ENCODE measurements at places on chromosomes 11 and 22.
A peak's percentile ranks its signal among the peaks of the same experiment; 100 is the strongest.

DNA sequence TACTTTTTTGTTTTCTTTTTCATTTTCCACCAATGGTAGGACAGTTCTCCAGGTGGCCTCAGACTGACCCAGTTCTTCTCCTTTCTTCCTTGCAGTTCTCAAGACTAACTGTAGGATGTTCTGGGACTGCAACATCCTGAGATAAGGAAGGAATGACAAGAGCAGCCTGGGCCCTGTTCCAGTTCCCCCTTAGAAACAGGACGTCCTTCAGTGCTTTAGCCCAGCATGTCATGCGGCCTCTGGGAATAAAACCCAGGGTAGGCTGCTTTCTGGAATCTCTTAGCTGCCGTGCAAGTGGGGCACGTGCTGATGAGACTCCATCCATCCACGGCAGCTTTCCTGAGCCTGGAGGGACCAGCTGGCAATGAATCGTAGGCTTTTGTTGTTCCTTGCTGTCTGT, 24.0 kb upstream of the CADM1 start:
- H3K4me1 ChIP-seq = peaks cover 14% of the 10 kb centered on the region
- H3K27ac ChIP-seq = no peak overlapping the region

- H3K27me3 ChIP-seq = peaks cover 32% of the 10 kb centered on the region
- H3K4me1 ChIP-seq = no peaks in the 10 kb centered on the region
- peak; percentile 44 for DNase-seq
- no peaks in the 10 kb centered on the region for H3K36me3 ChIP-seq
These were observed 61.0 kb upstream of the THY1 start for GRCh38 chr11:119483881-119484371.

DNA sequence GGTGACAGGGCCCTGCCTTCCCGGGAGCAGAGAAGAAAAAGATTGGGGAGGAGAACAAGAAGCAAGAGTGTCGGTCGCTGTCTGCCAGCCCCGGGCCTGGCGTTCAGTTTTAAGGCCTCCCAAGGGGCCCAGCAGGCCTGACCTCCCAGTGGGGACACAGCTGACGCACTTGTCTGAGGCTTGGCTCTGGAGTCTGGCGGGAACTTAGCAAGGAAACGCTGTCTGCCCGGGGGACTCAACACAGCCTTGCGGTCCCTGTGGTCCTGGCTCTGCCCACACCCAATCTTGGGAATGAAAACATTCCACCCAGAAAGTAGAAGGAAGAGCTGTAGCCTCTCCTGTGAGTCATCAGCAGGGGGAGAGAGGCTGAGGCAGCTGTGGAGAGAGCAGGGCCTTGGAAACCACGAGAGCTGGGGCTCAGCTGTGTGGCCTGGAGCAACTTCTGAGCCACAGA, 54.4 kb downstream of the TRAF6 start:
- peaks cover 18% of the 10 kb centered on the region for H3K4me1 ChIP-seq
- H3K27me3 ChIP-seq = peaks cover 21% of the 10 kb centered on the region
- H3K27ac ChIP-seq = peak overlapping the region; percentile 97
- DNase-seq = peak; percentile 65

DNA sequence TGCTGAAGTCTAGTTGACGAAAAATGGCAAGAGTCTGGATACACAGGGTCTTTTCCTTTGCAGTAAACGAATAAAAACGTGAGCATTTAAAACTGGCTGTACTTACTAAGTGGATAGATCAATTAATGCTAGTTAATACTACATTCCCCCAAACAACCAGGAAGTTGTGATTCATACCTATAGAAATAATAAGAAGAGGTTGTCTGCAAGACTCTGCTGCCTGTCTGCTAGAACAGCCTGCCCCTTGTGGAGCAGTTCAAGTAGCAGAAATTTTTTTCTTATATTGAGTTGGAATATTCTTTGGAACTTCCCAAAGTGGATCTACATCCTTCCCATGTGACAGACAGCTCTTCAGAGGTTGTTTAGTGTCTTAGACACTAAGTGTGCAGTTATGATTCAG, 86.8 kb downstream of the TEAD1 start:
- DNase-seq = no peak
- H3K27ac ChIP-seq = no peak overlapping the region
- H3K27me3 ChIP-seq = no peaks in the 10 kb centered on the region
- H3K4me1 ChIP-seq = peaks cover 6% of the 10 kb centered on the region

- H3K27me3 ChIP-seq = no peaks in the 10 kb centered on the region
- no peaks in the 10 kb centered on the region for H3K36me3 ChIP-seq
- H3K27ac ChIP-seq = no peak overlapping the region
- H3K4me1 ChIP-seq = peaks cover 2% of the 10 kb centered on the region
- no peak overlapping the region for H3K4me3 ChIP-seq
- DNase-seq = no peak
These were observed 111.4 kb upstream of the TBCEL start for GRCh38 chr11:120912504-120912903.

DNA sequence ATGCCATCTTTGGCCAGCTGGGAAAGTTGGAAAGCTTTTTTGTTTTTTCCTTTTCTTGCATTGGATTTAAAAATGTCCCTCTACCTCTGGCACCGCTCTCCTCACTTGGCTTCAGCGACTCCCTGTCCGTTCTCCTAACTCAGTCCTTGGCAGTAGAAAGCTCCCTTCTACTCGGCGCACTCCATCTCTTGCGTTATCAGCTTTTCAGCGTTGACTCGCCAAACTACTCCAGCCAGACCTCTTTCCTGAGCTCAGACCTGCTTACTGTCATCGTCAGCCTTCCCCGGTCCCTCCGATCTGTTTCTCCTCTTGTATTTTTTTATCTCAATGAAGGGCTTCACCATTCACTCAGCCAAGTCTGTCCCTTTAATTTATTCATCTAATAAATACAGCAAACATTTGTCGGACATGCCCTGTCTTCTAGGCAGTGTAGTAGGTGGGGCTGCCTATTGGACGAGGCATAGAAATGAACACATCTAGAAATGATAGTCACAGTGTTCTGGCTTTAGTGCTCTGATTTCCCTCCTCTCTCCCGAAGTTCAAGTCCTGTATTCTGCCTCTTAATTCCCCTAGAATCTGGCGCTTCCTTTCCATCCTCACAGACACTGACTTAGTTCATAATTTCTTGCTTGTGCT, 839 bp downstream of the CEP164 start:
- H3K4me1 ChIP-seq = peaks cover 3% of the 10 kb centered on the region
- H3K4me3 ChIP-seq = peak overlapping the region; percentile 97
- H3K27ac ChIP-seq = no peak overlapping the region
- no peaks in the 10 kb centered on the region for H3K36me3 ChIP-seq
- DNase-seq = no peak

DNA sequence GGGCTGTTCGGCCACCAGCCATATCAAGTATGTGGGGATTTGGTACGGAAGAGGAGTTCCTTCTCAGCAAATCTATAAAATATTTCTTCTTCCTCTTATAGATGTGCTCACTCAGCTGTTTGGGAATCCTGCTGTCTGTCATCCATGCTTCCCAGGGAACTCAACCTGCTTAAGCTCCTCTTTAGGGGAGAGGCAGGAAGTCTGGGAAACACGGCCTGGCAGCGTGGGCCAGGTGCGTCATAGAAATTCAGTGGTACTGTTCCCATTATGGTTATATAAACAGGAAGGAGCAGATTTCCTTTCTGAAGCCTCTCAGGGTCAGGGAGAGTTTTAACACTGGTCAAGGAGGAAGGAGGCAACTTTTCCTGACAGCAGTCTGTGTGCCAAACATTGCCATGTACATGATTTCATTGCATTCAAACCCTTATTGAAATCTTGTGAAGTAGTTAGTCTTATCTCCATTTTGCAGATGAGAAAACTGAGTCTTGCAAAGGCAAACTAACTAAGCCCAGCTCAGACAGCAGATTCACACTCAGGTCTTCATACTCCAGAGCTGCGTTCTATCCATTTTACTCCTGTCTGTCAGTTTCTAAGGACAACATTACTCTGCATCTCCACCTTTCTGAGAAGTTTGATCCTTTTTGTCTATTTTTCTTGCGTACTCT, 35.4 kb upstream of the AMOTL1 start:
- no peak overlapping the region for H3K4me3 ChIP-seq
- DNase-seq = no peak
- peaks cover 31% of the 10 kb centered on the region for H3K4me1 ChIP-seq
- no peaks in the 10 kb centered on the region for H3K27me3 ChIP-seq

Data from endodermal cell (in vitro differentiated cells).